Fibroblast of villous mesenchyme (primary cell): ENCODE measurements at places on chromosomes 1 and 21. TPM values are rescaled to one million over a fixed set of nuclear protein-coding genes. Genes with fewer than 3 reads are reported as not detected.

- DNase-seq, result peak; percentile 84
These were observed 35.6 kb upstream of the WASF2 start for GRCh38 chr1:27525296-27526272.

- DNase-seq, result no peak
These were observed 105.9 kb downstream of the SIPA1L2 start for GRCh38 chr1:232524056-232524455.

Gene SH2D1B
- not detected in 2 replicates for total RNA-seq

GRCh38 chr1:164601399-164602100 lies 42.6 kb downstream of the PBX1 start:
- DNase-seq, result peak; percentile 38

Gene RPE65
- total RNA-seq, result not detected in 2 replicates

- peak; percentile 71 for DNase-seq
These were observed 14.1 kb upstream of the NUAK2 start for GRCh38 chr1:205335692-205336091.

GRCh38 chr1:245485996-245486395 lies 331.2 kb downstream of the KIF26B start:
- DNase-seq, result peak; percentile 30

DNA sequence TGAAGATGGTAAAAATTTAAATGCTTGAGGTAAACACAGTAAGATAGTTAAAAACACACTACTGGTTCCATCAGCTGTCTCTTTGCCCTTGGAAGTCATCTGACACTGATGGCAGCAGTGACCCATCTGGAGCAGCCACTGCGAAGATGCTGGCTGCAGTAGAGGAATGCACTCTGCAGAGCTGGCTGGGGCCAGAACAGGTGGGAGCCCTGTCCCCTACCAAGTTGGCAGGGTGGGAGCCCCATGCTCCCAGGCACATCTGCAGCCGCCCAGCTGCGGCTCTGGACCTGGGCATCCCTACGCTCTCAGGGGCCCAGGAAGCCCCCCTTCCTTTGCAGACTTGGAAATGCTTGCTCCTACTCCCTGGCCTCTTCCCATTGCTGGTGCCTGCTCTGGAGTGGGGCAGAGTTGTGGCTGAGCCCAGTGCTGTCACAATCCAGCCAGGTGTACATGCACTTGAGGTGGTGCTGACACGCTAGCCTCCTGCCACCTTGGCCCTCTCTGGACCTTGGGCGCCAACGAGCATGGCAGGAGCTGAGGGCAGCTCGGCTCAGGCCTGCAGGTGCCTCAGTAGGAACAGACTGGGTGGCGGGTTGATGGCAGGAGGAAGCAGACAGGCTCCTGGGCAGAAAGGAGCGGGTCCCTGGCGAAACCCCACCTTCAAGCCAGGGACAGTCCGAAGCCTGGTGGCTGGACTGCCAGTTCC lies 227.0 kb downstream of the FGGY start:
- no peak for DNase-seq

DNA sequence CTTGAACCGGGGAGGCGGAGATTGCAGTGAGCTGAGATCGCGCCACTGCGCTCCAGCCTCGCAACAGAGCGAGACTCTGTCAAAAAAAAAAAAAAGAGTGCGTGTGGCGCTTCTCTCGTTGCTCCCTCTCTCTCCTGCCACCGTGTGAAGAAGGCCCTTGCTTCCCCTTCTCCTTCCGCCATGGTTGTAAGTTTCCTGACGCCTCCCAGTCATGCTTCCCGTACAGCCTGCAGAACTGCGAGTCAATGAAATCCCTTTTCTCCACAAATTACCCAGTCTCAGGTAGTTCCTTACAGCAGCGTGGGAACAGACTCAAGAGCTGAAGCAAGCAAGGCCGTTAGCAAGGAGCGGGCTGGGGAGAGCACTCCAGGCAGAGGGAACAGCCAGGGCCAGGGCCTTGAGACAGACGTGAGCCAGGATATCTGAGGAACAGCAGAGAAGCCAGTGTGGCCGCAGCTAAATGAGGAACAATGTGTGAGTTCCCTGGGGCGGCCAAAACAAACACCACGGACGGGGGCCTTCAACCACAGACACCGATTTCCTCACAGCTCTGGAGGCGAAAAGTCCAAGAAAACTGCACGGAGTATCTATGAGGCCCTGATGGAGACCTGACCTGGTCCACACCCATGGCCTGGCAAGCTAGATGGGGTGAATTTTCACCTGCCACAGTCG lies 54.2 kb upstream of the ETS2 start:
- no peak for DNase-seq

DNA sequence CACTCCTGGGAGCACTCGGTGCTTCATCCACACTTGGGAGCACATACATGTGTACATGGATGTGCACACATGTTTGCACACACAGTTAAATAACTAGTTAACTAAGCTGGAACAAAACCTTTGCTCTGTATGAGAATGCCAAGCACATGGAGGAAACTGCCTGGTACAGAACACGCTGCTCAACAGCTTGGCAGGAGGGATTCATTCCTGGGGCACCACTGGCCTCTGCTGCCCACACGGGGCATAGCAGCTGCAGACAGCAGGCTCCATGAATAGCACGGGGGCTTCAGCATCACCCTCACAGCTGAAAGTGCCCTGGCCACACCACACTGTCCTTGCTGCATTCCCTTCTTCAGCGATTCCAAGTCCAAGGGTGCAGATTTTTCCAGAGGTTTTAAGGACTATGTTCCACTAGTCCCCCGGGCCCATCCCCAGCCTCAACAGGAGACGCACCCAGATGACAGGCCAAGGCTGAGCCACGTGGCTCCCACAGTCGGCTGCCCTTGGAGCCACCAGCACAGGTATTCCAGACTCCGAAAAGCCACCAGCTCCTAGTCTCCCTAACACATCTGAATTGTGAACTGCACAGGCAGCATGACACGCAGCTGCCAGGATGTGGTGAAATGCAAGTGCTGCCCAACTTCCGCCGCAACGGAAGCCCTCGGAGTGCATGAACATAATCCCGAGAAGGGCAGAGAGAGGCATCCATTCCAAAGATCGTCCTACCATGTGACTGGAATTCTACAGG lies 16.9 kb downstream of the NPHP4 start:
- peak; percentile 50 for DNase-seq

GRCh38 chr1:33849211-33849610 lies 14.7 kb upstream of the HMGB4 start:
- DNase-seq, result no peak

- DNase-seq, result peak; percentile 86
These were observed 65.1 kb downstream of the GADD45A start for GRCh38 chr1:67749844-67750690.

GRCh38 chr1:107003972-107004371 lies 52.5 kb upstream of the PRMT6 start:
- no peak for DNase-seq

GRCh38 chr1:3922851-3923250 lies 22.8 kb upstream of the C1orf174 start:
- DNase-seq, result no peak

Gene EDARADD
- total RNA-seq, result 0.32 and 0.43 TPM in 2 replicates

GRCh38 chr1:183933528-183934179 lies 103.9 kb downstream of the COLGALT2 start:
- DNase-seq, result no peak

DNA sequence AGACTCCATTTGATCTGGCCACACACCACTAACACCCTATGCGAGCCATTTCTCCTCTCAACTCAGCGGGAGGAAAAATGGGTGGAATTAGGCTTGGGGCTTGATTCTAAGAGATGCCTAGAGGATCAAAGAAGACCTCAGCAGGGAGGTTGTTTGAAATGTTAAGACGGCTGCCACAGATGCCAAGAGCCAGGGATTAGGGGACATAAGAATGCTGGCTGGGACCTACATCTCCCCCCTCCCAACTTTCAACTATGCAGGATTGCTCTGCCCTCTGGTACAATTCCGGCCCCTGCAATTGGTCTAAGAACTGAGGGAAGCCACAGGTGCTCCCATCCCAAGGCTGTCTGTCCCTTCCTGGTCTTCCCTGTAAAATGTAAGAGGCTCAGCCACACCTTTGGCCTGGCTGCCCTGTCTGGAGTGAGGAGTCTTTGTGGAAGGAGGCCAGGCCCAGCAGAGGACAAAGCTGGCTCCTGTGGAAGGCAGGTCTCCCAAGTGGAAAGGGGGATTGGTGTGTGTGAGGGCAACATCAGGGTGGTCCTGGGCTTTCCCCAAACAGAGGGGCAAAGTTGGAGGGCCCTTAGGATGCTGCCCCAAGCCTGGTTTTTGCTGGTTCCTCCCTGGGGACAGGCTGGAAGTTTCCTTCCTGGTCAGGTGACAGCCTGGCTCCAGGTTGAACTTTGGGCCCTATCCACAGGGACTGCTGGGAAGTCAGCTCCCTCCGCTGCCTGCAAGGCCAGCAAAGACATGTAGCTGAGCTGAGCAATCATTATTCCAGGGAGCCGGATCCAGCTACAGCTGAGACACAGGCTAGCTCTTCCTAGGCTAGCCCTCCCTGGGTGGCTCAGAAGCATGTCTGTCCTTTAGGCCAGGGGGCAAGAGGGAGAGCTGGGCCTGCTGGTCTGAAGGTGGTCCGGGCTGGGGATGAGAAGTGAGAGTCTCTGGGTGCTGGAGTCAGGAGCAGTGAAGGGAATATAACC lies 34.5 kb upstream of the SYNC start:
- DNase-seq, result no peak

GRCh38 chr1:89391686-89392085 lies 27.8 kb downstream of the GBP6 start:
- no peak for DNase-seq

DNA sequence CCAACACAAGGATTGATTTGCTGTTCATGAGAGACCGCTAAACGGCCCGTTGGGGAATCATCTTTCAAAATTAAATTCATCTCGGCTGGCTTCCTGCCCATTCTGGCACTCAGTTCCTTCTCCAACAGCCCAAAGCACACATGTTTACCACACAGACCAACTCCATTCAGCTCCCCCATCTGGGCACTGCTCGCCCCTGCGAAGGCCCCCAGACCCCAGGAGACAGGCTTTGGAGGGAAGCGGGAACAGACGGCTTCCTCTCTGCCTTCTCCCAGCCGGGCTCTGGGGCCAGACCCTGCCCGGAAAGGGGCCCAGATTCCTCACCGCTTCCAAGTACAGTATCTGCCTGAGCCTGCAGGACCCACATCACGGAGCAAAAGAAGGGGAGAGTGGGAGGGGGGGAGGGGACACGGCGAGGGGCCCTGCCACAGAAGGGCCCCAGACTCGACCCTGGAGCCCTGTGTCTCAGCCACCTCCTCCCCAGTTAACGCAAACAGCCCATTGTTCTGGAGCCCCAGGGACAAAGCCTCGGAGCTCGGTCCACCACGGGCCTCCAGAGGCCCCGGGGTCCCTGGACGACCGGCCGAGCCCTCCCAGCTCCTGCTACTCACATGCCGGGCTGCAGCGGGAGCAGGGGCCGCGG lies 660 bp downstream of the MEGF6 start:
- DNase-seq, result no peak

- no peak for DNase-seq
These were observed 11.4 kb downstream of the SOX13 start for GRCh38 chr1:204084247-204084772.

DNA sequence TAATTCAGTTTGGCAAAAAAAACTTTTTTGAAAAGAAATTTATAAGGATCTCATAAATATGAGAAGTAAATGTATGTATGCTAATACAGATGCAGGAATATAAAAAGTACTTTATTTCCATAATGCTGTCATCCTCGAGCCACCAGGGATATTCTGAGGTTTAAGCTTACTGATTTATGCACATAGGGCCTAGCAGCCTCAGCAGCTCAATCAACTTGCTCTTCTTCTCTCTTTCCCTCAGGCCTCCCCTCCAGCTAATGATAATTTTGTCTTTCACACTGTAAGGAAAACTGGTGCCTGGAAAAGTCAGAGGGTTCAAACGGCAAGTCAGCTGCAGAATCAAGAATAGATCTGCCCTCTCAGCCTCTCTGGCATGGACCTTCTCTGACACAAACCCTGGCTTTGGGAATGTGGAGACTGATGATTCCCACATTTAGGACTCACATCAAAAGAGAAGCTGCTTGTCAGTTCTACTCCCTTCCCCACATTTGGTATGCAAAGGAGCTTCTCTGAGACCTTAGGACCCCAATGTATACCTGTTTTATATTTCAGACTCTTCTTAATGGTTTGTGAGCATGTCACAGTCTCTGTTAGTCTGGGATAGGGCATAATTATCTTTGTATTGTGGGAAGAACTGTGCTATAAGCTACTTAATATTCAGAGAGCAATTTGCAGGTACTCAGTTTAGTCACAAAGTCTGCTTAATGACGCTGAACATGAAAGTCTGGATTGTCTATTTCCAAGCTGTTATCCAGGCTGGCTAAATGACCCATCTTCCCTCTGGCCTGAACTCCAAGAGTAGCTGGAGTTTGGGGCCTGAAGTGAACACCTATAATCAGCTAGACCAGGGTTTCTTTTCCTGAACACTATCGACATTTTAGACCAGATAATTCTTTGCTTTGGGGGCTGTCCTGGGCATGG lies 52.1 kb upstream of the DIPK1A start:
- no peak for DNase-seq

Gene SNRPE
- total RNA-seq, result 38.7 and 53.1 TPM in 2 replicates

- DNase-seq, result no peak
These were observed at the start of gene HAPLN2 for GRCh38 chr1:156618853-156619581. Gene HAPLN2 (plus strand): TSS chr1:156619415. CDS start chr1:156623491, 4,076 bp downstream.

GRCh38 chr1:82840192-82840591 lies 1039.5 kb downstream of the ADGRL2 start:
- no peak for DNase-seq

GRCh38 chr1:202304375-202304774 lies 37.4 kb downstream of the UBE2T start:
- DNase-seq, result no peak

DNA sequence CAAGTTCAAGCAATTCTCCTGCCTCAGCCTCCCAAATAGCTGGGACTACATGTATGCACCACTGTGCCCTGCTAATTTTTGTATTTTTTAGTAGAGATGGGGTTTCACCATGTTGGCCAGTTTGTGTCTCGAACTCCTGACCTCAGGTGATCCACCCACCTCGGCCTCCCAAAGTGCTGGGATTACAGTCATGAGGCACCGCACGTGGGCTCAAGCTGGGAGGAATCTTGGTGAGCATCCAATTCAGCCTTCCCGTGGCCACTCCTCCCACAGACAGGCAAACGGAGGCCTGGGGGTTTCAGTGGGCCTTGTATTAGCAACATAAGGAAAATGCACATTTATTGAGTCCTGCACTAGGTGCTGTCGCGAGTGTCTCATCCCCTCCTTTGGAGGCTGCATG lies 24.5 kb upstream of the VWA5B1 start:
- no peak for DNase-seq

Gene ACTA1
- not detected in 2 replicates for total RNA-seq

Gene SOX13
- total RNA-seq, result 11.6 and 14.7 TPM in 2 replicates

Gene DNALI1
- total RNA-seq, result 7.1 and 7.3 TPM in 2 replicates

- no peak for DNase-seq
These were observed 21.1 kb downstream of the OLFML3 start for GRCh38 chr1:114000406-114000805.
